NCI-H146 (cell line): ENCODE measurements at places on chromosomes 3 and 15.
A peak's percentile ranks its signal among the peaks of the same experiment; 100 is the strongest.

- no peak for DNase-seq
These were observed 5.6 kb upstream of the CCR9 start for GRCh38 chr3:45880725-45881077.

- DNase-seq: no peak
These were observed 6.1 kb upstream of the PRKCD start for GRCh38 chr3:53154881-53155285.

DNA sequence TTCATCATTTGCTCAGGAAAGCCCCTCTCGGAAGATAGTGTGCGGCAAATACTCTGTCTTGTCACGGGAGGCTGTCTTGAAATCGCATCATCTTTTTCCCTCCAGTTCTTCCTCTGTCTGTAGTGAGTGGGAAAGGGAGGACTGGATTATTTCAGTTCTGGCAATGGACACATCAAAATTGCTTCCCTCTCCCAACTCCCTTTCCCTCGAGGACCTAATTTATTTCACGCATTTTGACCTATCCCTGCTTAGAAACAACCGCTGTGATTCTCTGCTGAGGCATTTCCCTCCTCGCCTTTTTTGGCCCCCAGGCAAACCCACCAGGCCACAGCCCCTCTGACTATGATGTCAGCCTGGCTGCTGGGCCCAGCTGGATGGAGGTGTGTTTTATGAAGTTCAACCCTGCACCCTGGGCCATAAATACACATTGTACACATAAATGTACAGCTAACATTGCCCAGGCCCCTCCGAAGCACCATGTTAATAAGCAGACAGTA, 138.7 kb upstream of the LRTM1 start:
- no peak for DNase-seq

DNA sequence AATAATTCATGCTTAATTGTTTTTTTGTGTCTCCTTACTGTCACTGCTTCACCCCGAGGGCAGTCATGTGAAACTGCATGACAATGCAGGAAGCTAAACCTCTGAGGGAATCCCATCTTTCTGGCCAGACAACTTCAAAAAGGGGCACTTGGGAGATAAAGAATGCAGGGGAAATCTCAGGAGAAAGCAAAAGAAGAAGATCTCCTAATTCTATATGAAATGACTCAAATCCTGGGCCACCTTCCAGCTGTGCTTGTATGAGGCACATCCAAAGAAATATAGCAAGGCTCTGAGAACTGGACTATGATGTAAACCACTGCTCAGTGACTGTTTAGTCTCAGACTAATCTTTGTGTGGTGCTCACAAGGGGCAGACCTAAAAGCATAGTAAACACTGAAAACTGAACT, 22.6 kb upstream of the UMPS start:
- DNase-seq: no peak

GRCh38 chr3:27826448-27826847, 104.3 kb upstream of the EOMES start:
- DNase-seq: no peak

GRCh38 chr3:185912929-185913901, 24.6 kb downstream of the TRA2B start:
- no peak for DNase-seq

GRCh38 chr3:16482770-16483531, 30.5 kb downstream of the RFTN1 start:
- peak; percentile 70 for DNase-seq
